Prostate gland (tissue), 2 donors: ENCODE measurements at places on chromosomes 2 and 18. TPM values are rescaled to one million over a fixed set of nuclear protein-coding genes. Genes with fewer than 3 reads are reported as not detected.

Gene DSG4
- total RNA-seq, result 0.05 TPM

Gene LRP1B
- total RNA-seq, result 0.91 TPM

Gene CROCC2
- total RNA-seq, result 0.23 TPM

Gene COBLL1
- total RNA-seq, result 52.1 TPM

Gene SULT1C2
- total RNA-seq, result 1.8 TPM

DNA sequence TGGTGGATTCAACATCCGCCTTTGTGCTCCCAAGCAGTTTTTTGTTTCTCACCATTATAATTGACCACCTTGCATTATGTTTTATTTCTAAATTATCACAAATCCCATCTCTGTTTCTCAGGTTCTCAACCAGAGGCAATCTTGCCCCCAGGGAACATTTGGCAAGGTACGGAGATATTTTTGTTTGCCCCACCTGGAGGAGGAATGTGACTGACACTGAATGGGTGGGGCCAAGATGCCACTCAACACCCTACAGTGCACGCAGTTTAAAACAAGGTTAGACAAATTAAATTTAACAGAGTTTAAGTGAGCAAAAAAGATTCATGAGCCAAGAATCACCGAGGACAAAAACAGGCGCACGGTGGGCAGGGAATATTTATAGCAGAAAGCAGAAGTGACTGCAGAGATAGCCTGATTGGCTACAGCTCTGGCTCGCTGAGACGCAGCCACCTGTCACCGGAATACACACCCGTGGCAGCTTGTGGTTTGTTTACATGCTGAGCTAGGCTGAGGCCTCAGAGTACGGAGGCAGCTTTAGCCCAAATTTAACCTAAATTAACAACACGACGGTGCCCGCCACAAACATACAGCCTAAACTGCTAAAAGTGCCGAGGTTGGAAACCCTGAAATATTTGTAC, 150.0 kb upstream of the ALKAL2 start:
- no peak for DNase-seq
- H3K4me1 ChIP-seq, result no peaks in the 10 kb centered on the region
- H3K4me3 ChIP-seq, result no peak overlapping the region
- H3K27me3 ChIP-seq, result peaks cover 3% of the 10 kb centered on the region
- H3K36me3 ChIP-seq, result no peaks in the 10 kb centered on the region

DNA sequence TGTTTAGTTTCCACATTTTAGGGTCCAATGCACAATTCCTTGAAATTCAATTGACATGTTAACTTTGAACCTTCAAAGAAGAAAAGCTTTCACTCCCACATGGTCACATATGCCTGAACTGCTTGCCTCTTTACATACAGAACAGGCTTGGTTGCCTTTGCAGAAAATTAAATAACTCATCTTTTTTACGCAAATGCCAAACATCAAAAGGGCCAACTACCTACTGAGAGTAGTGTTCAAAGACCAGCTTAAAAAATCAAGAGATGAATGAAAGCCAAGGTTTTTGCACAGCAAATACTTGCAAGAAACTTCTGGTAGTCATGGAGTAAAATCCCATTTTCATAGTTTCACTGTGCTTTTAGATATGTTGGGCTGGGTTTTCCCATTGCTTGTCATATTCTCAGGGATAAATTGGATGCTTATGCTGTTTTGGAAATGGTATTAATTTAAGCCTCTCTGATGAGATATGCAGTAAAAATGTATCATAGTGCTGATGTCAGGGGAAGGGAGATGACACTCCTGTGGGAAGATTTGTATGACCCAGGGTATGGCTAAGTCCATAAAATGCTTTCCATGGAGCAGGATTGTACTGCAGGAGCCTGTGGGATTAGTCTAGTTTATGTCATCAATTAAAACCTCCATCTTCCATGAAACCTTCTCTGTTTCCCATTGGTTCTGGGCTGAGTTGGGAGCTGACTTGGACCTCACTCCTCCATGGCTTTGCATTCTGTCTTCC, 60.6 kb upstream of the DARS1 start:
- H3K36me3 ChIP-seq, result no peaks in the 10 kb centered on the region
- no peak for DNase-seq
- H3K4me3 ChIP-seq, result no peak overlapping the region
- H3K27ac ChIP-seq, result no peak overlapping the region
- H3K27me3 ChIP-seq, result no peaks in the 10 kb centered on the region

DNA sequence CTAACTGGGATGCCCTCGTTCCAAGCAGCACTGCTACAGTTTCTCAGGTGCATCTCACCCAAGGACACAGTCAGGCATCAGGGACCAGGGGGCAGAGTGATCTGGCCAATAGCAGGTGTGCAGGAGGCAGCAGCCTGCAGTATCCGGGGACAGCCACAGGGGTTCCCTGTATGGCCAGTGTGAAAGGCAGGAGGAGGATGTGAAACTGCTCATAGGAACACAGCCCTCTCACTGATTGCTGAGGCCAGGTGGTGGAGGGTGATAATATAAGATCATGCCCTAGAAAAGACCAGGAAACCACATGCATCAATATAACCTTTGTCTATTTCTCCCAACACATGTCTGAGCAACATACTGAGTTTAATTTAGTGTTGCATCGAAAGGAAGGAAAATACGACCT, 112.7 kb upstream of the TACR1 start:
- no peaks in the 10 kb centered on the region for H3K36me3 ChIP-seq
- no peaks in the 10 kb centered on the region for H3K4me1 ChIP-seq
- H3K4me3 ChIP-seq, result no peak overlapping the region
- H3K27me3 ChIP-seq, result no peaks in the 10 kb centered on the region

- no peaks in the 10 kb centered on the region for H3K36me3 ChIP-seq
- no peak for DNase-seq
- H3K4me1 ChIP-seq, result peaks cover 11% of the 10 kb centered on the region
- no peaks in the 10 kb centered on the region for H3K27me3 ChIP-seq
- no peak overlapping the region for H3K27ac ChIP-seq
Measured at GRCh38 chr2:67446491-67446911, 49.4 kb downstream of the ETAA1 start.

DNA sequence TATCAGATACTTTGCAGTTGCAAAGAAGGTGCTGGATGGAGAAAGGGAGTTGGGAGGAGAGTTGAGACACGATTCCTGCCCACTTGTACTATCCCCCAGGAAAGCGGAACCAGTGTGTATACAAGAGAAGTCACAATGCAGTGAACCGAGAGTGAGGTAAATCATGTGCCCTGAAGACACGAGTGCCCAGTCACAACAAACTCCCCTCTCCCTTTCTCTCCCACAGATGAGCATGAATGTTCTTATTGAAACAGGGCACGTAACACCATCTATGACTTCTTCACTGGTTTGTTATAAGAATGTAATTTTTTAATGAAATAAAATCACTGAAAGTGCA, 155.7 kb downstream of the IRS1 start:
- H3K27me3 ChIP-seq, result no peaks in the 10 kb centered on the region
- H3K4me1 ChIP-seq, result no peaks in the 10 kb centered on the region
- DNase-seq, result no peak
- no peak overlapping the region for H3K4me3 ChIP-seq
- H3K36me3 ChIP-seq, result no peaks in the 10 kb centered on the region

GRCh38 chr2:216183462-216183861, 74.3 kb downstream of the XRCC5 start:
- no peak overlapping the region for H3K4me3 ChIP-seq
- H3K36me3 ChIP-seq, result no peaks in the 10 kb centered on the region
- no peaks in the 10 kb centered on the region for H3K4me1 ChIP-seq
- no peaks in the 10 kb centered on the region for H3K27me3 ChIP-seq
- no peak overlapping the region for H3K27ac ChIP-seq

DNA sequence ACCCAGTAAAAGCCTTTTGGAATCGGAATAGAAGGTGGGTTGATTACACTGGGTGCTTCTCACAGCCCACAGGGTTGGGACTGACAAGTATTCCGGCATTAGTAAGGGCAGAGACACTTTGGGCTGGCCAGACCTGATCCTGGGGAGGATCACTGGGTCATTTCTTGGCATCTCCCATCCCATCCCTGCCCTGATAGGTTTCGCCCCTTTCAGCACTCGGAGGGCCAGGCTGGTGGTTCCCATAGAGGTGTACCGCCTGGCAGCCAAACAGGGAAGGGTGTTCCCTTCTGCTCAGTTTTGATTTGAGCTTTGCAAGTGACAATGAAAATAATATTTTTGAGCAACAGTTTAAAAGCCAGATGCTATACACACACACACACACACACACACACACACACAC, 37.3 kb downstream of the CYP1B1 start:
- H3K4me1 ChIP-seq, result no peaks in the 10 kb centered on the region
- no peak overlapping the region for H3K4me3 ChIP-seq

DNA sequence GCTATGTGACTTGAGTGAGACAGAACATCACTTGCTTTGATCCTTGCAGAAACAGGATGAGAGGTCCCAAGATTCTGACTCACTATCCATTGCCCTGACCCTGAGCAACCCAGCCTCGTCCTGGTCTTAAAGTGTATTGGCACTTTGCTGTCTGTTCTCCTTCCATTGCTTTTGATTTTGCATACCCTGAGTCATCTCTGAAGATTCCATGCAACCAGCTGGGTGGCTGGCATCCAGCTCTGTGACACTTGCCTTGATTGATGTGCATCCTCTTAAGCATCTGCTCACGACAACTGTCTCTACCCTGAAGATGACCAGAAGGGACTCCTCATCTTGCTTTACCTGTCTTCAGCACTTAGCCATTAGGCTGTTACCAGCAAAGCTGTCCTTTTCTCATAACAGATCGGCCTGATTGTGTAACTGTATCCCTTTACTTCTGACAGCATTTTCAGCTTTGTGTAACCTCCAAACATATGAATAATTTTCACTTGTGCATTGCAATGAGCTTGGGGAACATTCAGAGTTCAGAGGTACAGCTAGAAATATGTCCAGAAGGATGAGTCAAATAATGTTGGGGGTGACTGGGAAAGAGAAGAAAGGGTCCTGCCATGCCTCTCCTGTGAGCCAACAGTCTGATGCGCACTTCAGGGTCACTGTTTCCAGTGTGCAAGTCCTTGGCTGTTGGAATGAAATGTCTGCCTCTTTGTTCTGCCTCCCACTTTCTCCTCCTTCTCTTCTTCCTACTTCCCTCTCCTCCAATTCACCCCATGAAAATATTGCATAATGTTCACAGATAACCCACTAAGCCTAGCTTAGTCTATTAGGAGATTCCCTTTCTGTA, 249.7 kb upstream of the OSR1 start:
- H3K27ac ChIP-seq, result no peak overlapping the region
- H3K4me1 ChIP-seq, result no peaks in the 10 kb centered on the region
- no peaks in the 10 kb centered on the region for H3K36me3 ChIP-seq
- DNase-seq, result no peak
- no peak overlapping the region for H3K4me3 ChIP-seq
- no peaks in the 10 kb centered on the region for H3K27me3 ChIP-seq

DNA sequence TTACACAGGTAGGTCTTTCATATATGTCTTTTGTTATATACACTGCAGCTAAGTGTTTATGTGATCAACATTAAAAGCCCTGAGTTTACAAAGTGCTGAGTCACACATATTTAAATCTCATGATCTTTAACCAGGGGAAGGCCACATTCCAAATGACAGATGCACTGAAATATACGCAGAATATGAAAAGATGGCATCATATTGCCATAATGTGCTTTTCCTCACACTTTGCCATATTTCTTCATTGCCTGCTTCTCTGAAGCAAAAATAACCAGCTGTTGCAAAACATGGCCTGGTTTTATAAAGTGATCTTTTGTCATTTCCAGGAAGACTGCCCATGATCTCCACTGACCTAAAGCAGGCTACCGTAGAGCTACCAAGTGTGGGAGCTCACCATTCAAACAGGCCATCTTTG, 93.5 kb upstream of the MAPRE2 start:
- no peaks in the 10 kb centered on the region for H3K4me1 ChIP-seq
- no peak overlapping the region for H3K27ac ChIP-seq
- H3K4me3 ChIP-seq, result no peak overlapping the region
- no peaks in the 10 kb centered on the region for H3K27me3 ChIP-seq
- DNase-seq, result no peak

DNA sequence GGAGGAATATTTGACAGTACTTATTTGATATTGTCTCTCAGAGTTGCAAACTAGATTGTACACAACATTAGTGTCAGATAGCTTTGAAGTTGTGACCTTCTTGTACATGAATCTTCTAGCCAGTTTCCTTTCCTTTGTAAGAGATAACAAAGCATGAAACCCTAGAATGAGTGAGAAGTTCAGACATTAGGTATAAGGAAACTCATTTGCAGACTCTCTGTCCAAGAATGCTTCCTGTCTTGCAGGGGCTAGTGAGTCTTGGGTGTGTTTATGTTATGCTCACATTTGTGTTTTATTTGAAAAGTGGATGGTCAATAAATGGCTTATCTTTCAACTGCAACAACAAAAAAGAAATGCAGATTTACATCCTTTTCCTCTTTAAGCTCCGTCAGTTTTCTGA, 1.4 kb downstream of the BOD1L2 start:
- no peaks in the 10 kb centered on the region for H3K27me3 ChIP-seq
- no peak overlapping the region for H3K4me3 ChIP-seq
- no peak overlapping the region for H3K27ac ChIP-seq
- no peaks in the 10 kb centered on the region for H3K36me3 ChIP-seq

GRCh38 chr2:236718207-236718992, 148.8 kb downstream of the ACKR3 start:
- no peaks in the 10 kb centered on the region for H3K27me3 ChIP-seq
- DNase-seq, result no peak
- H3K36me3 ChIP-seq, result no peaks in the 10 kb centered on the region
- no peaks in the 10 kb centered on the region for H3K4me1 ChIP-seq

- H3K4me1 ChIP-seq, result no peaks in the 10 kb centered on the region
- H3K36me3 ChIP-seq, result no peaks in the 10 kb centered on the region
- H3K27ac ChIP-seq, result no peak overlapping the region
Measured at GRCh38 chr2:197809064-197809463, 4.7 kb downstream of the PLCL1 start.

Gene METTL5
- 43.9 TPM for total RNA-seq

DNA sequence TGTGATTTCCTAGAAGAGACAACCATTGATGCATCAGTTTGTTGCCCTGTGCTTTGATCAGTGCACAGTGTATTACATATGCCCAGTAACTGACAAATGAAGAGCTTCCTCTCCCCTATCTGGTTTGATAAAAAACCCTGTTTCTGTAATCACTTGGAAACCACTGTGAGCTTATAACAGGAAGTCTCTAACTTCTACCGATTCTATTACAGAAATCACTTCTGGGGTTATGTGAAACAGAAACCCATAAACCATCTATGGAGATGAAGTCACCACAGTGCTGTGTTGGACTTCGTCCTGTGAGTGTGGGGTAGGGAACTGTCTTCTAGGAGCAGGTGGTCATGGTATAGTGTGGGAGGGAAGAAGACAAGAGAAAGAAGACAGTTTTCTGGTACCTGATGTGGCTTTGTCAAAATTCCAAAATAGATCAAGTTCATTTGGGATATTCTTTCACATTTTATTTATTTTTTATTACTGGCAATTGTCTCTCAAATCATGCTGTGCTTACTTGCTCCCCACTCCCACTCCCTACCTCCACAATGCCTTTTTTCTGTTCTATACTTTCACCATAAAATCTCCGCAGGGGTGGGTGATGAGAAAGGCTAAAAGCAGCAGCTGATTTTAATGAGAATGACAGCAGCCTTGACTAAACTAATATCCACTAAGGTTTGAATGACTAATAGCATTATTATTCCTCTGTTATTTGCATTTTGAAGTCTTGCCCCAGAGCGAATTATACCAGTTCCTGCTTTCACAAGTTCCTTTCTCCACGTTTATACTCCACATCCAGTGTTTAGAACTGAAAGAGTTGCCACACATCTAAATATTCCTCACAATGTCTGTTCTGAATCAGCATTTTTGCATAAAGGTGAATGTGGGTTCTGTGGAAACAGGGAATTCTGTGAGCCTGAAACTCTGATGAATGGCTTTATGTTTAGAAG, 41.7 kb upstream of the RND3 start:
- no peak overlapping the region for H3K4me3 ChIP-seq
- no peaks in the 10 kb centered on the region for H3K27me3 ChIP-seq
- no peaks in the 10 kb centered on the region for H3K4me1 ChIP-seq
- H3K36me3 ChIP-seq, result no peaks in the 10 kb centered on the region
- no peak overlapping the region for H3K27ac ChIP-seq

GRCh38 chr2:3641181-3641580, 16.8 kb upstream of the ALLC start:
- no peaks in the 10 kb centered on the region for H3K36me3 ChIP-seq
- H3K4me1 ChIP-seq, result no peaks in the 10 kb centered on the region
- DNase-seq, result no peak
- H3K27me3 ChIP-seq, result no peaks in the 10 kb centered on the region
- no peak overlapping the region for H3K27ac ChIP-seq
